NCI-H1436 treated with DMSO at 0.1 percent for 48 hours (cell line): ENCODE measurements at places on chromosomes 11 and 22.

DNA sequence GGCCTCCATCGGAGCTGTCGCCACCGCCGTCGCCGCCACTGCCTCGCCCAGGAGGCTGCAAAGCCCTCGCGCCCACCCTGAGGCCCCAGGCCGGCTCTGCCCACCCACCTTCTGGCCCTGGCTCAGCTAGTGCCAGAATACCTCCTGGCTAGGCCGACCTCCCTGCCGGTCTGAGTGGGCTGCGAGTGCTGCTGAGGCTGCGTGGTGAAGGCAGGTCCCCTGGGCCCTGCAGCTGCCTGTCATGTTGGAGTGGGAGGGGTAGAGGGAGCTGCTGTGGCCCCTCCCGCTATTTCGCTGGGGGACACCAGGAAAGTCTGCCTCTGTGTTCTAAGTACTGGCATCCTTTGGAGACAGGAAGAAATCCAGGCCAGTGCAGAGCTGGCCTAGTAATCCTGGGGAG is 34.2 kb downstream of the LRRC10B start:
- DNase-seq: no peak

- DNase-seq: no peak
Measured at GRCh38 chr11:63635762-63636465, 21.7 kb upstream of the PLAAT3 start.

GRCh38 chr22:37079668-37080171 is 28.2 kb downstream of the KCTD17 start:
- DNase-seq: no peak

GRCh38 chr11:112797092-112797491 is 164.1 kb upstream of the NCAM1 start:
- DNase-seq: no peak
